ENCODE measurements at places on chromosomes 5 and 9. TPM values are rescaled to one million over a fixed set of nuclear protein-coding genes. Genes with fewer than 3 reads are reported as not detected.
A peak's percentile ranks its signal among the peaks of the same experiment; 100 is the strongest.

Gene CDH6
- total RNA-seq, result 36.0 TPM

Gene IFNE
- not detected for total RNA-seq

DNA sequence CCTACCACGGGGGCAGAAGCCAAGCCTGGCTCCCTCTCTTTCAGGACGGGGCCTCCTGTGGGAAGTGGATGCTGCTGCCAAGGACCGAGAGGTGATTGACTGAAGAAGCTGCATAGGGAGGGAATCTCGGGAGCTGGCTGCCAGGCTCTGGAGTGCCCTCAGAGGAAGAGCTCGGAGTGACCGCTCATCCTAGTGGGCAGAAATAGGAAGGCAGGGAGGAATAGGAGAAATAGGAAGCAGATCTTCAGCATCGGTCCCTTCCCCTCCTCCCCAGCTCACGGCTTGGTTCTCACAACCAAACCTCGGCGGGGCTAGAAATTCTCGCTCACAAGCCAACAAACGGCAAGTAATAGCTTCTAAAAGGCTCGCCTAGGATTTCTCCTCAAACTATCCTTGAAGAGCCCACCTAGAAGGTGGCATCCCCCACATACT, 159.9 kb upstream of the RAI14 start:
- no peak for ATAC-seq

DNA sequence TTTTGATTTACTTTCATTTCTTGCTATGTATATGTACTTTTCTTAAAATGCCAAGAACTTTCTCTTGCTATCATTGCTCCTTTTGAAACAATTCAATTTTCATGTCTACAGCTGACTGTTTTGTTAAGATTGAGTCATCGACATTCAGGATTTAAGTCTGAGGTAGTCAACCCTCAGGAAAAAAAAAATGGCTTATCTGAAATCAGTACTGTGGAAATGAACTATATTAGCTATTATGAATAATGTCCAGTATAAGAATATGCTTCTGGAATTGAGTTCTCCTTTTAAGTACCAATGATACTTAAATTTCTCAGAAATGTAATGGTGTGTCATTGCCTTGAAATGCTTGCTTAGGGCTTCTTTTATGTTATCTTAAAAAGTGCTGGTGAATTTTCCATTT, 37.9 kb downstream of the TNFAIP8 start:
- no peak for ATAC-seq

Gene SLC6A7
- total RNA-seq, result 1.4 TPM

DNA sequence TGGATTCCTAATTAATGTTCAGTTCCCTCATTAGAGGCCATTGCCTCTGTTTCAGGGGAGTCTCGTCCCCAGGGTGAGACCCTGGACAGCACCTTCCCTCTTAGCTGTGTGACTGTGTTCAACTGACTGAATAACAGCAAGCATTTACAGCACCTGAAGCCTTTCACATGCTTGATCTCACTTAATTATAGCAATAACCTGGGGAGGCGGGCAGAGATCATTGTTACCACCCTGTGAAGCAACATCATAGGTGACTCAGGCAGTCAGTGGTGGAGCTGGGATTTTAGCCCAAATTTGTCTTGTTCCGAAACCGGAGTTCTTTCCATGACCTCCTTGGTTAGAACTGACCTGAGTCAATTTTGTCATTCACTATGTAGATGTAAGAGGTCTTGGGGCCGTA, 105.2 kb upstream of the RAD23B start:
- no peak for ATAC-seq

DNA sequence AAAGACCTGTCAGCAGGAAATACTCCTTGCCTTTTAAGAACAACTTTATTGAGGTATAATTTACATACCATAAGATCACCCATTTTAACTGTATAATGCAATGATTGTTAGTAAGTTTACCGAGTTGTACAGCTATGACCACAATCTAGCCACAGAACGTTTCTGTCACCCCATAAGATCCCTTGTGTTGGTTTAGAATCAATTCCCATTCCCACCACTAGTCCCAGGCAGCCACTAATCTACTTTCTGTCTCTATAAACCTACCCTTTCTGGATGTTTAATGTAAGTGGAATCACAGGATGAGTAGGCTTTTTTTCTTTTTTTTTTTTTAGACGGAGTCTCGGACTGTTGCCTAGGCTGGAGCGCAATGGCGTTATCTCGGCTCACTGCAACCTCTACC, 4.4 kb downstream of the GPR107 start:
- ATAC-seq, result no peak

GRCh38 chr5:171450423-171451331, 31.2 kb downstream of the FGF18 start:
- peak; percentile 93 for ATAC-seq

Gene PCDHGA1
- 0.23 TPM for total RNA-seq

DNA sequence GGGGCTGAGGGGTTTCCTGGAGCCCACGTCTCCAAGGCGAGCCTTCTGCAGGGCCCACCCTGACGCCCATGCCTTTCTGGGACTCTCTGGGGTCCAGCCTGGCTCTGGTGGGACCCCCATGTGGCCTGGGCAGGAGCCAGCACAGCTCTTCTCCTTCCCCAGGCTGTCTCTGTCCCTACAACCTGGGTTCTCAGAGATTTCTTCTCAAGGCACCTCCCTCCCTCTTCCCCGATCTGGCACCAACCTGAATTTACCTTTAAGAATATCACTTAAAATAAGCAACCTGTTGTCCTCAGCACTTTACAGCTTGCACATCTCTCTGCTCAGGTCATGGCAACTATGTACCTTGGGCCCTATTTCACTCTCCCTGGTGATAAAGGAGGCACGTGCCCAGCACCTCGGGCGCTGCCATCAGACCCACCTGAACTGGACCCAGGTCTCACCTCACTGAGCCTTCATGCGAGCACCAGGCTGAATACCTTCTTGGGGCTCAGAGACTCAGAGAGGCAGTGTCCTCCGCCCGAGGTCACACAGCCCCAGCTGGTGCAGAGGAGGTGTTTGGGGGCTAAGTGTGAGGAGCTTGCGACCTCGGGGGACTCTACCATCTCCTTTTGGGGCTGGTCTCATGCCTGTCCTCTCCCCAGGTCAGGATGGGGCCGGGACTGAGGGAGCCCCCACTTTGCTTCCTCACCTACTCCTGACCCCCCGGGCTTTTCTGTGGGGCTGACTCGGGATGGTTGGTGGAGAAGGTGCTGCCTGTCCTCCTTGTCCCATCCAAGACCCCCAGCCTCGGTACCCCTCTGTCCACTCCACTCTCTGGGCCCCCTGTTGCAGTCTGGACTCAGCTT, 217.7 kb downstream of the C9orf50 start:
- ATAC-seq, result no peak

Gene ZNF883
- 0.29 TPM for total RNA-seq

DNA sequence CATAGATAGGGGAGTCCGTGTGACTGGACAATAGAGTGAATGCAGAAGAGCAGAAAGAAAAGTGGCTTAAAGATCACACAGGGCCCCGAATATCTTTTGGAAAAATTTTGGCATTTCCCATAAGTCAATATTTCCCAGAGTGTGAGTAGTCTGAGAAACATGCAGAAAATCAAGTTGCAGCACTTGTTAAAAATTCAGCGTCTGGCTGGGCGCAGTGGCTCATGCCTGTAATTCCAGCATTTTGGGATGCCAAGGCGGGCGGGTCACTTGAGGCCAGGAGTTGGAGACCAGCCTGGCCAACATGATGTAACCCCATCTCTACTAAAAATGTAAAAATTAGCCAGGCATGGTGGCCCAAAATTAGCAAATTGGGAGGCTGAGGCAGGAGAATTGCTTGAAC, 227.0 kb downstream of the DRD1 start:
- ATAC-seq, result no peak

Gene PNPLA7
- total RNA-seq, result 2.7 TPM

- no peak for ATAC-seq
Measured at GRCh38 chr5:114054594-114054993, 307.3 kb upstream of the KCNN2 start.

DNA sequence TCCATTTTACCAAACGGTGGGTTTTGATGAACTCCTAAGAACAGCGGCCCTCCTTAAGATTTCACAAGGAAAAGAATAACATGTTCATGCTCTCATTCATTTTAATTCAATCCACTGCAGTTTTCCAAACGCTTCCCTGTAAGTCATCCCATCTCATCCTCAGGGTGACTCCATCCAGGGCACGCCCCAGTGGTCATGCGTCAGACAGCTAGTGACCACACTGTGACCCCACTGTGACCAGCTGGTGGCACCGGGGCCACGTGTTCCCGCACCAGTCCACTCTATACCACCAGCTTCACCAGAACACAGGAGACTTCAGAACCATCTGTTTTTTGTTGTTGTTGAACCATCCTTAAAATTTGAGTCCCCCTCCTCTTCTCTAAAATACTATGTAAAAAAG, 14.3 kb downstream of the ATPSCKMT start:
- no peak for ATAC-seq

Gene TRPM6
- total RNA-seq, result 1.7 TPM

All from motor neuron (in vitro differentiated cells).